ENCODE measurements at places on chromosomes 1 and 21.

GRCh38 chr1:2214541-2215241, 13.4 kb upstream of the SKI start:
- no peak for DNase-seq

- no peak for DNase-seq
These were observed 74.1 kb upstream of the DYNLT5 start for GRCh38 chr1:66678146-66678545.

DNA sequence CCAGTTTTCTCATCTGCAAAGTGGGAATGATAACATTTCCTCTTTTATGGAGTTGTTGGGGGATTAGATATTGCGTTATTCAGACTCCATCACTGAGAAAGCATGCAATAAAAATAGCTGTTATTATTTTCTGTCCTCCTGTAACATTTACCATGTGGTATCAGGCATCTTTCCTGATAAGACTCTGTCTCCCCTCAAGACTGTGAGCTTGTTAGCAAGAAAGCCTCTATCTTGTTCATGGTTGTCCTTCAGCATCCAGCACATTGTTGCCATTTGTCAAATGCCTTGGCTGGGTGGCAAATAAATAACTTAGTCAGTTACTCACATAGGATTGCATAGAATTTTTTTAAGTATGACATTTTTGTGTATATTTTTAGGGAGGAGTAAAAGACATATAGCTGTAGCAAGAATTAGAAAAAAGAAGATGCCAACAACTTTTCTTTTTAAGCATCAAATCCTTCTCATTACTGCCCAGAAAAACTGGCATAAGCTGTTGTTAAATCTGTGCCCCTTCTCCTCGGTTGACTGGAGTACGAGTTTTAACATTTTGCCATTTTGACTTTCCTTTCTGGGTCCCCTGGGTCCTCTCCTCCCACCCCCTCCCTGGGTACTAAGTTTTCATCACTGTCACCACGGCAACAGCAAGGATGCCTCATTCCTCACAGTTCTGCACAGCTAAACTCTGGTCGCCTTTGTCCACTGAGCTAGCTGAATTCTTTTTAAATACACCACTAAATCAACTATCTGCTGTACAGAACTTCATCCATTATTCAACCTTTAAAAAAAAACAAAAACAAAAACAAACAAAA, 1.0 kb upstream of the JAM2 start:
- no peak for DNase-seq

- no peak for DNase-seq
These were observed 220.0 kb upstream of the GREM2 start for GRCh38 chr1:240831922-240832321.

DNA sequence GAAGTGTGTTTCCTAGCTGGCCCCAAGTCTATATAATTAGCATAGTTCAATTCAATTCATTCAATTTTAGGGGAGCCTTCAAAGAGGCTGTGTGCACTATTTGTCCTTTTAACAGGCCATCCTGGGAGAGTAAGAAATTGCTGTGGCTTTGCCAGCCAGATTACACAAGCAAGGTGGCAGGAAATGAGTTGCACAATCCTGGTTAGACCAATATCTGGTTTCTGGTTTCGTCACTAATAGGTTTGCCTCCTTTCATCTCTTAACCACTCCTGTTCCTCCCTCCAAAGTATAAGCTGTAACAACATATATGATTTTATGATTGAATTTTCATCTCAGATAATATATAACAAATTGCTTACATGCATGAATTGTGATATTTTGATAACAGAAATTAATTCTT, 84.1 kb upstream of the NEGR1 start:
- no peak for DNase-seq

DNA sequence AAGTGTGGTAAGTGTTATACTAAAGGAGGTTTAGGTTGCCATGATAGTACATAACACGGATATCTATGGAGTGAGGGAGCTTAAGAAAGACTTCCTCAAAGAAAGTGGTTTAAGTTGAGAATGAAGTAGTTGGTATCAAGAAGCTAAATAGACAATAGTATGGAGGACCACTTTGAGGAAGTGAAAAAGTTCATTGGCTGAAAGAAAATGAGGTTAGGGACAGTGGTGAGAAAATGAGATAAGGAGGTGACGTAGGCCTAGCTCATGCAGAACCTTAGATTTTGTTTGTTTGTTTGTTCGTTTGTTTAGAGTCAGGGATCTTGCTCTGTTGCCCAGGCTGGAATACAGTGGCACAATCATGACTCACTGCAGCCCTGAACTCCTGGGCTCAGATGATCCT, 72.2 kb upstream of the PPIH start:
- no peak for DNase-seq

GRCh38 chr21:39924577-39925308, 57.5 kb downstream of the PCP4 start:
- no peak for DNase-seq

- no peak for DNase-seq
These were observed 142.6 kb downstream of the SMYD3 start for GRCh38 chr1:246364415-246364941.

DNA sequence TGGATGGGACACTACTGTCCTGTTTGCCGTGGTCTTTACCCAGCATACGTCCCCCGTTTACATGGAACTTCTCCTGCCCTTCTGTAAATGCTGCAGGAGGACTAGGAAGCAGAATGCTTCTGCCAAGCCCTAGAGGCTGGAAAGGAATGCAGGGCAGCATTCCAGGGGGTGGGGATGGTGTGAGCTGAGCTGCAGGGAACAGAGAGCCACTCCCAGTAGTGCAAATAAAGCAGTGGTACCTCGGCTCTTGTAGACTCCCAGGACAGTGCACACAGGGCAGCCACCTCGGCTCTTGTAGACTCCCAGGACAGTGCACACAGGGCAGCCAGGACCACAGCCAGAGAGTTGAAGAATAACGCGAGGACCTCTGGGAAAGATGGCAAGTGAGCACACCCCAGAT, 35.4 kb downstream of the PTPRU start:
- DNase-seq: no peak

GRCh38 chr1:2848006-2848670, 46.6 kb upstream of the TTC34 start:
- no peak for DNase-seq

DNA sequence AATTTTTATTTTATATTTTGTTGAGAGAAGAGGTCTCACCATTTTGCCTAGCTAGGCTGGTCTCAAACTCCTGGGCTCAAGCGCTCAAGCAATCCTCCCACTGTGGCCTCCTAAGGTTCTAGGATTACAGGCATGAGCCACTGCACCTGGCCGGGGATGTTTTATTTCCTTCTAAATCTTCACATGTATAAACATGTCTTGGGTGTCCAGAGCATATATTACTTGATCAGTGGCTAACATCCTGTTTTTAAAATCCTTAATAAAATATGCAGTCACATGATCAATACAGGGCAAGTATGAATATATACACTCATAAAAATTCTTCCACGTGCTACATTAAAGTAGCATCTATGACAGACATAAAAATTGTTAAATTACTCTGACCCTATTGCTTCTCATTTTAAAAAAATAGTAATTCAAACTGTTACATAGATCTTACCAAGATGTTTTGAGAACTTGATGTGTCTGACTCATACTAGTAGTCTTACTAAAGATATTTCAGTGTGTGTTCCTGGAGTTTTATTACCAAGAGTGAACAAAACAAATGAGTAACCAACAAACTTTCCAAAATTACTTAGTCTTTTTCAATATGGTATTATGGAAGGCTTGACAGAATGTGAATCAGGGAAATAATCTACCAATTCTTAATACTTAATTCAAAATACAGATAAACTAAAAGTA, 222.5 kb downstream of the SLC45A1 start:
- no peak for DNase-seq

DNA sequence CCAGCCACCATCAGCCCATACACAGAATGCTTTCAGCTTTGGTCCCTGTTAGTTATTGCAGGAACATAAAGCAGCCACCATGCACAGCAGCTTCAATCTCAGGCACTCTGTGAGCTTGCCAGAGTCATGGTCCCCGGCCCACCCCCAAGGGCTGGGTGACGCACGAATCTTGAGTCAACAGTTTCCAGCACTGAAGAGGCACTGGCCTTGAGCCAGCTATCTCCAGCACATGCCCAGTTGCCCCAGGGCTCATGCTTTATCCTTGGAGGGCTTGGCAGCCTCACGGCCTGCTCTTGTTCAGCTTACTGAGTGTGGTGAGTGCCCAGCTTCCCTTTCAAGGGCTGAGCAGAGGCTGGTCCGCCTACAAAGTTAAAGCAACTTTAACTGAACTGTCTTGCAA, 200.7 kb upstream of the RAB4A start:
- no peak for DNase-seq

DNA sequence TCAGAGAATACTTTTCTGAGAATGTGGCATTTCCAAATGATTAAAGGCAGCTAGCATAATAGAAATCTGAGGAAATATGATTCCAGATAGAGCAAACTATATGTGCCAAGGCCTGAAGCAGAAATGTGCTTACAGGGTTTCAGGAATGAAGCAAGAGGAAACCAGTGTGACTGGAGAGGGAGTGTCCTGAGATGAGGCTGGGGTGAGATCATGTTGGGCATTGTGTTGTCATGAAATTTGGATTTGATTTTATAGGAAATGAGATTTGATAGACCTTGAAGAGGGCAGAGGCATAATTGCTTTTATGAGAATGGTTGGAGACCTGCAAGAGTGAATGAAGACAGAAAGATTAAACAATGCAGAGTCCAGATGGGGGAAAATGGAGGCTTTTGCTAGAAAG, 338.1 kb upstream of the SNX7 start:
- DNase-seq: no peak

DNA sequence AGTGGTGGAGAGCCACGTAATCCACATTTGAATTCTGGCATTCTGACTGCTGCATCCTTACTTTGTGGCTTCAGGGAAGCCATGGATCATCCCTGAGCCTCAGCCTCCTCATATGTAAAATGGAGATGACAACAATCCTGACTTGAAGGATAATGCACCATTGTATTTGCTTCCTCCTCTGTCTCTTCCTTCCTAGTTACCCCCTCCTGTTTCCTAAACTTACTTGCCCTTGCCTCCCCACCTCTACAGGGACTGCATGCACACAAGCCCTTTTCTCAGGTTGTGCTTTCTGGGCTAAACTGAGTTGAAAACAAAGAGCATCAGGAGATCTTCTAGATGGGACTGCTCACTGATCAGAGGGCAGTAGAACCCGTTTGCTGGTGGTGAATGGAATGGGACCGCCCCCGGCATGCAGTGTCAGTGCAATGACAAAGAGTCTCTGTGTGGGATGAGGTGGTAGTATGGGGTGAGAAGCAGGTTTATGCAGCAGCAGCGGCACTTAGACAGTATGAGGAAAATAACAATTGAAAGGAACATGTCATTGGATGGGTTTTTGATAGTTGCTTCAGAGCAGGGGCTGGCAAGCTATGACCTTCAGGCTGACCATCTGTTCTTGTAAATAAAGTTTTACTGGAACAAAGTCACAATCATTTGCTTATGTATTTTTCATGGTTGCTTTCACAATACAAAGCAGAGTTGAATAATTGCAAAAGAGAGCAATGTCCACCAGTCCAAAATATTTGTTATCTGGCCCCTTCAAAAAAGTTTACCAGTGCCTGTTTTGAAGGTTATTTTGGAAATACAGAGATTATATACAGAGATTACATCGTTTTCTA, 6.1 kb upstream of the ADAMTS1 start:
- DNase-seq: no peak

DNA sequence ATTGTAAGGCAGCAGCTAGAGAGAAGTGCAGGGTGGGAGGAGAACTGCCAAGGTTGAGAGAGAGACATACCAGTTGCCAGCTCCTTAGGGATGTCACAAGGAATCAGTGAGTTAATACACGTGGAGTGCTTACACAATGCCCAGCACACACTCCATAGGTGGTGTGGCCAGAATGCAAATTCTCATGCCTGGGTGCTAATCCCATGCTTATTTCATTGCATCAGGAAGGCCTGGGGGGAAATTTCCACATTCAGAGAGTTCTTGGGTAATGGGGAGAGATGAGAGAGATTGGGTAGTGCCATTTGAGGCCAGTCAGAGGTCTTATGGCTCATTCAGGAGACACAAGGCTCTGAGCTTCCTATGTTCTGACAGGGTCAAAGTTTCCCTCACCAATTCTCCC, 38.7 kb downstream of the GJA5 start:
- no peak for DNase-seq

DNA sequence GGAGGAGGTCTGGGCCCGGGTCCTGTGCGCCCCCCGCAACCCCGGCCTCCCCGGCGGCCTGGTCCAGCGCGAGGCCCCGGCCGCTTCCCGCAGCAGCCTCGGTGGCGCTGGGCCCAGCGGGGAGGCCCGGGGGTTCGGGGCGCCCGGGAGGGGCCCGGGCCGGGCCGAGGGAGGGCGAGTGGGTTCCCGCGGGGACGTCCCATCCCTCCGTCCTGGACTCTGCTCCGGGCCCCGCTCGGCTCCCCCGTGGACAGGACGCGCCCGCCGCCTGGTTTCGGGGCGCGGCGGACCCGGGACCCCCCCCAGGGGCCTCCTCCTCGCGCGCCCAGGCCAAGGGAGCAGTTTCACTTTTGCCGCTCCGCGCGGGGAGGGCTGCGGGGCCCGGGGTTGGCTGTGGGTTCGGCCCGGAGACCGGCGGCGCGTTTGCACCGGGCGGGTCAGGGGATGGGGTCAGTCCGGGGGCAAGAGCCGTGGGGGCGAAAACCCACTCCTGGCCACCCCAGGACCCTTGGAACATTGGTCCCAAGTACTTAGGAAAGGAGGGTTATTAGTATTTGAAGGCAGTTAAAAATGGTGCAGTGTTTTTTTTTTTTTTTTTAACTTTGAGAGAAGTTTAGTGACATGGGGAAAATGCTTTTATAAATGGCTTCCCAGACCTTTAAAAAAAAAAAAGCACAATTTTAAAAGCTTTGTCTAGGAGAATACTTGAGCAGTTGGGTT, 677 bp downstream of the AGPAT3 start:
- DNase-seq: peak; percentile 58

GRCh38 chr1:76160225-76160624, 85.7 kb downstream of the ST6GALNAC3 start:
- DNase-seq: no peak

GRCh38 chr1:194081444-194081843, 895.0 kb upstream of the B3GALT2 start:
- DNase-seq: no peak

DNA sequence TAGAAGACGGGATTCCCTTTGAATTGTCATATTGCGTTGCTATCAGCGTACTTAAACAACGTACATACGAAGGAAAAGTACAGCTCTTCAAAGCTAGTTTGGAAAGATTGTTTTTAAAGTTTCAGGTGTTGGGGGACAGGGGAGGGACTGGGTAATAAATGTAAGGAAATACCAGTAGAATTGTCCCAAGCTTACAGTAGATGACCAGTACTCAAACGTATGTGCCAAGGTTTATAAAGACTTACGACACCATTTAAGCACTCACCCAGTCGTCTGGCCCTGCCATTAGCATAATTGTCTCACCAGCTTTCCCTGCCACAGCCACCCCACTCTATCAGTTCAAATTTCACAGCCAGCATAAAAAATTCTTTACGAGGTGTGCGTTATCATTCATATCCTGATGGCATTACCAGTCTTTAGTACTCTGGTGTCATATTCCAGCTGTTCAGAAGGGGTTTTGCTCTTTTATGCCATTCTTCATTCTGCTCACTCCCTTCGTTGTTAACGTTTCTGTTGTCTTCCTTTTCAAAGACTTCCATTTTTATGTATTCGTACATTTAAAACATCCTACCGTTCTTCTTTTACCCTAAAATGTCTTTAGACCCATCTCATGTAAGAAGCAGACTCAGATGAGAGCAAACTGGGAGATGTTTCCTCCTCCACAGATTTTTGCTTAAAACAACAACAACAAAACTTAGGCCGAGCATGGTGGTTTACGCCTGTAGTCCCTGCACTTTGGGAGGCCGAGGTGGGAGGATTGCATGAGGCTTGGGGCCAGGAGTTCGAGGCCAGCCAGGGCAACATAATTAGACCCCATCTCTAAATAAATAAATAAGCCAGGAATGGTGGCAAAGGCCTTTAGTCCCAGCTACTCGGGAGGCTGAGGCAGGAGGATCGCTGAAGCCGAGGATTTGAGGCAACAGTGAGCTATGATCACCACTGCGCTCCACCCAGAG, 1.0 kb upstream of the HP1BP3 start:
- peak; percentile 7 for DNase-seq
